ENCODE measurements at places on chromosomes 12 and 14. TPM values are rescaled to one million over a fixed set of nuclear protein-coding genes. Genes with fewer than 3 reads are reported as not detected.

LRRK2 gene
- total RNA-seq: 0.23 TPM

KMT2D gene
- 107 TPM for total RNA-seq

RNF212B gene
- total RNA-seq: not detected

DLGAP5 gene
- total RNA-seq: 98.8 TPM

DNAH10 gene
- 0.76 TPM for total RNA-seq

MOK gene
- total RNA-seq: 3.2 TPM
